Right kidney (tissue), 9 donors: ENCODE measurements at places on chromosomes 5 and 9.

DNA sequence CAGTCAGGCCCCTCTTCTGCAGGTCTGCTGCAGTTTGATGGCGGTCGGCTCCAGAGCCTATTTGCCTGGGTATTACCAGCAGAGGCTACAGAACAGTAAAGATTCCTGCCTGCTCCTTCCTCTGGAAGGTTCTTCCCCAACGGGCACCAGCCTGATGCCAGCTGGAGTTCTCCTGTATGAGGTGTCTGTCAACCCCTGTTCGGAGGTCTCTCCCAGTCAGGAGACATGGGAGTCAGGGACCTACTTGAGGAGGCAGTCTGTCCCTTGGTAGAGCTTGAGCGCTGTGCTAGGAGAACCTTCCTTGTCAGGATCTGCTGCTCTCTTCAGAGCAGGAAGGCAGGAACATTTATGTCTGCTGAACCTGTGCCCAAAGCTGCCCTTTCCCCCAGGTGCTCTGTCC lies 138.4 kb upstream of the IQGAP2 start:
- no peak for DNase-seq

DNA sequence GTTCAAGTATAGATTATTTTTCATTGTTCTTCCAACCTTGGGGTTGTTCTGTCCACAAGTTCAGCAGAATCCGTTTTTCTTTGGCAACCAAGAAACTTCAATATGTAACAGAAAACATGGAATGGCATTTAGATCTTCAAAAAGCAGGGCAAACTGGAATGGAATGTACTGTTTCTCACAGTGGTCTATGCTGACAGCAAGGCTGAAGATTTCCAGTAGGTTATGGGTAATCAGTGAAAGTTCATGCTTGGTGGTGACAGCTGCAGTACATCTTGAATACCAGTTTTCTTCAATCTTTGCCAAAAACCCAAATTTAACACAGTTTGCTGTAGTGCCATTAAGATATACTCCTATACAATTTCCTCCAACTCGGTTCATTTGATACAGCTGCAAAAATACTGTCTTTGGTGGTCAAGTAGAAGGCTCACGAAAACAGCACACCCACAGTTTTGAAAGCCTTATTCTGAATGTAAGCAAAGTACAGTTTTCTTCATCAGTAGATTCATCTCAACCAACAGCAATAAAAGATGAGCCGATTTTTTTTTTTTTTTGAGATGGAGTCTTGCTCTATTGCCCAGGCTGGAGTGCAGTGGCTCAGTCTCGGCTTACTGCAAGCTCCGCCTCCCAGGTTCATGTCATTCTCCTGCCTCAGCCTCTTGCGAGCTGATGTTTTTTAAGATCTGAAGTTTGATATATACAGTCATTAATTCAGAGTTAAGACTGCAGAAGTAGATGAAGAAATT lies 4.9 kb downstream of the TRIM52 start:
- no peak for DNase-seq

DNA sequence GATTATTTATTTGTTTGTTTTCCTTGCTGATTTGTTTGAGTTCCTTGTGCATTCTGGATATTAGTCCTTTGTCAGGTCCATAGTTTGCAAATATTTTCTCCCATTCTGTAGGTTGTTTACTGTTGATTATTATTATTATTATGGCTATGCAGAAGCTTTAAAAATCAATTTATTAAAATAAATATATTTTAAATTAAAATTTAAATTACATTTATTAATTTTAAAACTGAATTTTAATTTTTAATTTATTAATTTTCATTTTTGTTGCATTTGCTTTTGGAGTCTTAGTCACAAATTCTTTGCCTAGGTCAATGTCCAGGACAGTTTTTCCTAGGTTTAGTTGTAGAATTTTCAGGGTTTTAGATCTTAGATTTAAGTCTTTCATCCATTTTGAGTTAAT lies 50.9 kb downstream of the SVEP1 start:
- no peak for DNase-seq

- no peak for DNase-seq
These were observed 67.4 kb upstream of the DMRTA1 start for GRCh38 chr9:22379272-22379671.

DNA sequence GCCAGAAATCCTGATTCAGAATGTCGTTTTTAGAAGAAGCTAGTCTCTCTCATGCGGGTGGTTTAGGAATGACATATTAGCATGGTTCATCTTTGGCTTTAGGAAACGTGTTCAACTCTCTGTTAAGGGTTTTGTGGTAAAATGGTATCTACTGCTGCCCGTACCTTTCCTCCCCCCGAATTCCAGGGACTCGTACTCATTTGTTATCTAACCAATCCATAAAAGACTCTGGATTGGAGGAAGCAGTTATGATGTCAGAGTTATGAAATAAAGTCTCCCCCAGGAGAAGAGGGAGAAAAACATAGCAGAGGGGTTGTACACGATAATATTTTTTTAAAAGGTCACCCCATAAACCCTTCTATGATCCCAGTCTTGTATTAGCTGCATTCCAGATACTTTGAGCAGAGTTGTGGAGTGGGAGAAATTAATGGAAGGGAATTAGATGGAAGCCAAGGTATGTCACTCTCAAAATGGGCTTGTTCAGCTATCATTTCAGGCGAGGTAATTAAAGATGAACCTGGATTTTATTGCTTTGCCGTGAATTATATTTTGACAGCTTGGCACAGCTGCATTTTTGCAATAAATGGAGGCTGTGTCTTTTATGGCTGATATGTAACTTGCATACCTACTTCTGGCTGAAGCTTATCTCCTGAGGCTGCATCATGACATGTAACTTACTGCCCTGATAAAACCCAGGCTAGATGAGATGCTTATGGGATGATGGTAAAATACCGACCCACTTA lies 31.3 kb downstream of the RAI14 start:
- DNase-seq, result no peak

- no peak for DNase-seq
These were observed 53.6 kb upstream of the SLC1A3 start for GRCh38 chr5:36552651-36553393.

DNA sequence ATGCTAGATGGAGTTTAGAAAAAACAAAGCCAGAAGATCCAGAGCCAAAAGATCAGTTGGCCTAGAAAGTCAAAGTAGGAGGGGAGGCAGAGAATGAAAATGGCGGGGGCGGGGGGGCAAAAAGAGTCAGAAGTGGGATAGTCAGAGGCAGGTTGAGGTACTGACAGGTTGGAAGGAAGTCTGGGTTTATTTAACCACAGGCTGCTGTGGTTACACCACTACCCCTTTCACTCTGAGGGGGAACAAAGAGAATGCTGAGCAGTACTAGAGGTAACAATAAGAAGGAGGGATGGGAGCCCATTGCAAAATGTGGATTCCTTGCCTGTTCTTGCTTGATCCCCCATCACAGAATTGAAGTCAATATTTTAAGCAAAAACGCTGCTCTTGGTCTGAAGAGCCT lies 111.8 kb downstream of the CAVIN4 start:
- DNase-seq, result no peak

GRCh38 chr5:176133289-176133870 lies 104.8 kb upstream of the SIMC1 start:
- no peak for DNase-seq

- DNase-seq, result no peak
These were observed 16.8 kb downstream of the SLC46A2 start for GRCh38 chr9:112873773-112874405.

GRCh38 chr5:171409164-171410136 lies 10.0 kb upstream of the FGF18 start:
- DNase-seq, result no peak

DNA sequence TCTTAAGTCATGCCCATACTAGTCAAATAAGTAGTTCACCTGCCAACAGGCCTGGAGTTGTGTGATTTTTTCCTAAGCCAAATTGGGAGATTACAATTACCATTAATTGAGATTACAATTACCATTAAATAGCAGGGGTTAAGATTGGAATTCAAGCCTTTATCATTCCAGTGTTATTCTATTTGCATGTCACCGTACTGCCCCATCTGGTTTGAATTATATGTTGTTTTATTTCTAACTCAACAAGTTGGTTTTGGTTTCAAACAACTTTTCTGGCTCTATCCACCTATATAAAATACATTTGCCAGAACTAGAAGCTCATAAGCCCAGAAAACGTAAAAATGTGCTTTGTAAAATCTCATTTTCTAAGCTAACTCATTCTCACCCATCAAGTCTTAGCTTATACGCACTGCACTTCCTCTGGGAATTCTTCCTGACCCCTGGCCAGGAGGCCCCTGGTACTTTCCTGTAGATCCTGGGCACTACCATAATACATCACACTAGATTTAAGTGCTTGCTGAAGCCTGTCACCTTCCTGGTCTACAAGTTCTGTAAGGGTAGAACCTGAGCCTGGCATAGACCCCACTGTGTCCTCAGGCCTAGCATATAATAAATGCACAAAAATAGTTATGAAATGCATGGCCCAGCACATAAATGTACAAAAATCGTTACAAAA lies 242.0 kb upstream of the TRPM3 start:
- no peak for DNase-seq

DNA sequence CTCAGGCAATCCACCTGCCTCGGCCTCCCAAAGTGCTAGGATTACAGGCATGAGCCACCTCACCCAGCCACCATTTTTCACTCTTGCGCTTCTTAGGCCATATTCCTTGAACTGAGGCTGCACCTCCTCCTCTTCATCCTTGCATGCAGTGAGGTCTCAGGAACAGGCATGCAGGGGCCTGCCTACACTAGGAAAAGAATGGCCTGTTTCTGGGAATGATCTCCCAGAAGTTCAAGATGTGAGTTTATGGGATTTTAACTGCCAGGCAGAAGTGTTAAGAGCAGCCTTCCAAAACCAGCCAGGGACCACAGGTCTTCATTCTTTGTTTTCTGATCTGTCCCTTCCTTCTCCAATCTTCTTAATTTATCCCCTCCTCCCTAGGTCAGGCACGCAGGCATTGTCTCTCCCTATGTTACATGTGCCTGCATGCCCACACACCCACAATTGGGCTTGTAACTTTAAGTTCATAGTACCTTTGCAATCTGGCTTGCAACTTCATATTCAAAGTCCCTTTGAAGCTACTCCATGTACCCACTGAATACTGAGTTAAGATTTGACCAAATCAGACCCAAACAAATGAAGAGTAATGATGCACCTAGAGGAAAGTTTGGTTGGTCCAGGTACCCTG lies 10.5 kb upstream of the HSPA4 start:
- DNase-seq, result no peak

DNA sequence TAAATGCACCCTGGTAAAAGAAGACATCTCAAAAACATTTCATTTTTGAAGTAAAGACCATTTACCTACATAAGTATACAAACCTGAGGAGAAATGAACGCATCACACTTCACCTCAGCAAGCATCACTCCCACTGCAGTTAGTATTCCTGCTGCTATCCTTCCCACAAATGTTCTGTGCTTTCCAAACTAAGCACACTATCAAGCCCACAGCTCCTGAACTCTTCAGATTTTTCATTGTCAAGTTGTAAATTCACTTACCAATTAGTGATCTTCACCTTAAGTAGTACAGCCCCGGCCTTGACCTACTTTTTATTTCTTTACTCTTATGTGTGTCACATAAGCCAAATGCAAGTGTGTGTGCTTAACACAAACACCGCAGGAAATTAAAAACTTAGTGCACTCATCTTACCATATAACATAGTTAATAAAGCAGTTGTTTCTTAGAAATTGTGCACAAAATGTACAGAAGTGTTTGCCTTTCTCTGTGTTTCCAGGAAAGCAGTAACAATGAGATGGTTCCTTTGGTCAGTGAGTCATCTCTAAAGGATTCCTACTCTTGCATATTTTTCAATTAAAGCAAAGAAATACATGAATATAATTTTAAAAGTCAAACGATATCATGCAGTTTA lies 169.4 kb downstream of the APBA1 start:
- DNase-seq, result no peak

DNA sequence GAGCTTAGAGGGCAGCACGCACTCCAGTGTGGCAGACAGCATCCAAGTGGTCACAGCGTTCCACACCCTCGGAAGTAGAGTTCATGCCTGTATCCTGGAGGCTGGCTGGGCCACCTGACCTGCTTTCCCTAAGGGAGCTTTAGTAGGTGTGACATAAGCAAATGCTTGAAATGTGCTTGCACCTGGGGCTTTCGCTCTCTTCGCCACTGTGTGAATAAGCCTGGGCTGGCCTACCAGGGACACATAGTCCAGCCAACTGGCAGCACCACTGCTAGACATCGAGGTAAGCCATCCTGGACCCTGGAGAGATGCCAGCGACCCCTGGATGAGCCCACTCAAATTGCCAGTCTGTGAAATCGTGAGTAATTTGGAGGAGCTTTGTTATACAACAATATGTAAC lies 24.9 kb upstream of the IRX4 start:
- DNase-seq, result no peak

GRCh38 chr9:105291422-105291859 lies 47.0 kb downstream of the SLC44A1 start:
- DNase-seq, result no peak

- DNase-seq, result no peak
These were observed 31.4 kb upstream of the STING1 start for GRCh38 chr5:139513852-139514485.

- no peak for DNase-seq
These were observed 27.0 kb downstream of the CCNJL start for GRCh38 chr5:160285316-160285715.

- DNase-seq, result no peak
These were observed 15.7 kb downstream of the CEP72 start for GRCh38 chr5:627840-628239.

DNA sequence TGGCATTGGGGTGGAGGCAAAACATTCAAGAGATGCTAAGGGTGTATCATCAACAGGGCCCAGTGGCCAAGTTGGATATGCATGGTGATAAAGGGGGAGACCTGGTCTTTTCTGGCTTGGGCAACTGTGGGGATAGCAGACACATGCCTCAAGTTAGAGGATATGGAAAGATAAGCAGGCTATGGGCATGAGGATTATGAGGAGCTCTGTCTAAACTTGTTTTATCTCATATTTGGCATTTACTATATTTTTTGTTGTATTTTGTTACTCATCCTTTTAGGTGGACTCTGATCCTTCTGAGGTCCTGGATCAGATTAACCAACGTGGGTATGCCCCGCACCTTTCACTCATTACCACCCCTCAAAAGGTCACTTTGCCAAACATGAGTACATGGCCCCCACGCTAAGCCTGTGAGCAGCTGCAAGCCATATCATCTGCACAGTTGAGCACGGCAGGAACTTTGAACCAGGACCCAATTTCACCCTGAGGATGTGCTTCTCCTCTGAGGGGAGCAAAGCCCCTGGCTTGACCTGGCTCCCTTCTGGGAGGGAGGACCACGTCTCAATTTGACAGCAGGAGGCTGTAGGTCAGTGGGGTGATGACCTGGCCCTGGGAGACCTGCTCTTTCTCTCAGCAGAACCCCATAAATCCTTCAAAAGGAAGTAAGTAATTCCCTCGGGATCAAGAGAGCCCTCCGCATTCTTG lies 71.1 kb upstream of the CD180 start:
- DNase-seq, result peak; percentile 62

DNA sequence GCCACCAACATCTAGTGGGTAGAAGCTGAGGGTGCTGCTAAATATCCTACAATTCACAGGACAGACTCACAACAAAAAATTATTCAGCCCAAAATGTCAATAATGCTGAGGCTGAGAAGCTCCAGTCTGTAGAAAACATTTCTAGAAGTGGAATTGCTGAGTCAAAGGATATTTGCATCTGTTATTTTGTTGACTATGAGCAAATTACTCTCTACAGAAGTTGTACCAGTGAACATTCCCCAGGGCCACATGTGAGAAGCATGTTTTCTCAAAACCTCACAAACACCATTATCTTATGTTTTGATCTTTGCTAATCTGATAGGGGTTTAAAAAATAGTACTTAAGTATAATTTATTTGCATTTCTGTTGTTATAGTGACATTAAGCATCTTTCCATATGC lies 15.4 kb downstream of the ITK start:
- DNase-seq, result no peak

- DNase-seq, result no peak
These were observed 40.3 kb upstream of the BARHL1 start for GRCh38 chr9:132541870-132542830.
